Naive B cell (primary cell): ENCODE measurements at places on chromosomes 4 and X. TPM values are rescaled to one million over a fixed set of nuclear protein-coding genes. Genes with fewer than 3 reads are reported as not detected.

GRCh38 chr4:80207172-80207583 lies 9.9 kb downstream of the PRDM8 start:
- H3K4me1 ChIP-seq, result peaks cover 7% of the 10 kb centered on the region
- peaks cover 31% of the 10 kb centered on the region for H3K27me3 ChIP-seq
- no peak overlapping the region for H3K27ac ChIP-seq
- no peak for DNase-seq
- H3K4me3 ChIP-seq, result no peak overlapping the region
- H3K36me3 ChIP-seq, result peaks cover 8% of the 10 kb centered on the region

GRCh38 chr4:47839259-47839658 lies 1.4 kb upstream of the CORIN start:
- H3K27me3 ChIP-seq, result peaks cover 27% of the 10 kb centered on the region
- DNase-seq, result no peak
- H3K4me3 ChIP-seq, result no peak overlapping the region
- H3K27ac ChIP-seq, result no peak overlapping the region
- peaks cover 15% of the 10 kb centered on the region for H3K4me1 ChIP-seq

- no peaks in the 10 kb centered on the region for H3K4me1 ChIP-seq
- no peak overlapping the region for H3K27ac ChIP-seq
- no peak overlapping the region for H3K4me3 ChIP-seq
These were observed 86.1 kb downstream of the CPE start for GRCh38 chr4:165464813-165465381.

GRCh38 chr4:19736968-19737756 lies 514.5 kb upstream of the SLIT2 start:
- DNase-seq, result no peak
- no peaks in the 10 kb centered on the region for H3K4me1 ChIP-seq
- no peak overlapping the region for H3K27ac ChIP-seq
- H3K27me3 ChIP-seq, result no peaks in the 10 kb centered on the region
- H3K4me3 ChIP-seq, result no peak overlapping the region

DNA sequence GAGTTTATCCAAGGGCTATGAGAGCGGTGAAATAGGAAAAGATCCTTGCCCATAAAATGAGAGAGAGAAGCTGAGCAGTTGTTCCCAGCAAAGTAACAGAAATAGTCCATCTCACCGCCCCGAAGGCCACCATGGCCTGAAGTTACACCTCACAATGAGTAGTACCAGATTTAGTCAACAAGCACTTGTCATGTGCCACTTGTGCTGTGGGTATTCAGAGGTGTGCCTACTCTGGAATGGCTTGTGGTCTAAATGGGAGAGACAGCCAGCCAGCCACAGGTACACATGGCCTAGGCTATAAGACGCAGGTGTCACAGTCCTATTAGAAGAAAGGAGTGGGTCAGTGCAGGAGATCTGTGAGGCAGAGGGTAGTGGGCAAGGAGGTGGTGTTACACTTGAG lies 54.6 kb upstream of the MAP3K15 start:
- no peaks in the 10 kb centered on the region for H3K27me3 ChIP-seq
- no peak overlapping the region for H3K27ac ChIP-seq
- no peaks in the 10 kb centered on the region for H3K36me3 ChIP-seq
- no peak overlapping the region for H3K4me3 ChIP-seq
- no peaks in the 10 kb centered on the region for H3K4me1 ChIP-seq
- no peak for DNase-seq

GRCh38 chr4:177052211-177052934 lies 257.3 kb upstream of the NEIL3 start:
- H3K4me3 ChIP-seq, result no peak overlapping the region
- no peak overlapping the region for H3K27ac ChIP-seq
- no peak for DNase-seq
- H3K4me1 ChIP-seq, result no peaks in the 10 kb centered on the region
- H3K36me3 ChIP-seq, result no peaks in the 10 kb centered on the region

DNA sequence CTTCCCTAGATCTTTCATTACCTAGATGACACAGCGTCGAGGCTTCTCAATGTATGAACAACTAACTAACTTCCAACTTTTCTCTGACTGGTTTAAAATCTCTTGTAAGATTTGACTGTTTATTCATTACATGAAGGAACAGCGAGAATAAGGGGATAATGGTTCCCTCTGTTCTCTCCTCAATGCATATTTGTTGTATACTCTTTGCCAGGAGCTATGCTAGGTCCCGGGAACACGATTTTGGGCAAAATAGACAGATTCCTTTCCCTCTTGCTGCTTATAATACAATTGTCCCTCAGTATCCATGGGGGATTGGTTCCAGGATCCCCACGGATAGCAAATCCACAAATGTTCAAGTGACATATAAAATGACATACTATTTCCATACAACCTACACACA lies 1020.0 kb downstream of the DMD start:
- H3K27me3 ChIP-seq, result no peaks in the 10 kb centered on the region
- no peaks in the 10 kb centered on the region for H3K4me1 ChIP-seq
- no peak overlapping the region for H3K27ac ChIP-seq
- no peaks in the 10 kb centered on the region for H3K36me3 ChIP-seq
- DNase-seq, result no peak

- H3K27me3 ChIP-seq, result no peaks in the 10 kb centered on the region
- no peak overlapping the region for H3K27ac ChIP-seq
- H3K36me3 ChIP-seq, result no peaks in the 10 kb centered on the region
- no peaks in the 10 kb centered on the region for H3K4me1 ChIP-seq
These were observed 60.6 kb upstream of the GABRA2 start for GRCh38 chr4:46450556-46450955.

TECRL gene
- polyA plus RNA-seq, result not detected
